ENCODE measurements at places on chromosomes 3 and 15.
A peak's percentile ranks its signal among the peaks of the same experiment; 100 is the strongest.

GRCh38 chr15:89367485-89368451, 33.1 kb upstream of the POLG start:
- no peak for DNase-seq

- DNase-seq = peak; percentile 95
These were observed 33.3 kb downstream of the TM4SF18 start for GRCh38 chr3:149299938-149300801.

DNA sequence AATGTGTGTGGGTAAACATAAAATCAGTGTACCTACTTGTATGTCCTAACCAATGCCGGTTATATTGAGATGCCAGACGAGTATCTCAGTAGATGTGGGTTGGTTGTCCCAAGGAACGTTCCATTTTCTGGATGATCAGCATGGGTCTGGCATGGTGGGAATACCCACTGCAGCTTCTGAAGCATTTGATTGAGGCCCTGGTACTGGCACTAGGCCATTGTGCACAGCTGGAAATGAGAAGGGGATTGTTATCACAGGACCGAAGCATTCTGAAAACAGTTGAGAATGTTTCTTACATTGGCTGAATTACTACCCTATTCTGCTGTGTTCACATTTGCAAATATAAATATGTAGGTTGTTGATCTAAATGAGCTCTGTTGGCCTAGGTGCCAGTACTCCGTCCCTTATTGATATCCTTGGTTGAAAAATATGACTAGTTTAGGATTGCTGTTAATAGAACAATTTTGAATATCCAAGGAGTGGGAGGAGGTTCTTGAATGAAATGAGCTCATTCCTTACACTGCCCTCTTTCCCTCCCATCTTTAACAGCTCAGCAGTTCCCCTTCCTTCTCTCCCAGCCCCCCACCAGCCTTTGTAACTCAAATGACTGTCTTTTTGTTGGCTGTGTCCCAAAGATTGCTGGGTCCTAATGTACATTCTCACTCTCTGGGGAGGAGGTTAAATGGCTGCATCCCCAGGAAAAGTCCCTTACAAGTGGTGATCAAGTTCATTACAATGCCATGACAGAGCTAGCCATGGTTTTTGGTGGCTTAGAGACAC, 293.3 kb upstream of the TPM1 start:
- peak; percentile 18 for DNase-seq

- peak; percentile 67 for DNase-seq
These were observed 121.6 kb downstream of the UBE2E2 start for GRCh38 chr3:23324745-23325144.

- DNase-seq = no peak
These were observed 67.0 kb downstream of the RAB11A start for GRCh38 chr15:65936282-65936681.

DNA sequence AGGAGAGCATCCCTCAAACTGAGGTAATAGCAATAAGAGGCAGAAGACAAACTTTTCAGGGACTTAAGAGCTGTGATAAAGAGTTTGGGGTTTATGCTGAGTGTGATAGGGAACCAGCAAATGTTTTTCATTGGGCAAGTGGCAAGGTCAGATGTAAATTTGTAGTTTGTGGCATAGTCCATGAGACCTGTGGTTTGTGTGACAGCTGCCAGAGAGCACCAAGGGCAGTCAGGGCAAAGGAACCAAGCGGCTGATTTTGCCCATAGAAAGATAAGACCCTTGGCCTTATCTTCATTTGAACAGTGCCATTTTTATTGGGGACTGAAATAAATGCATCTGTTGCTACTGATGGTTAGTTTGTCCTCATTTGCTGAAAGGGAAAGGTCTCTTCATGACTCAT, 220.3 kb downstream of the LRRN1 start:
- DNase-seq = no peak

DNA sequence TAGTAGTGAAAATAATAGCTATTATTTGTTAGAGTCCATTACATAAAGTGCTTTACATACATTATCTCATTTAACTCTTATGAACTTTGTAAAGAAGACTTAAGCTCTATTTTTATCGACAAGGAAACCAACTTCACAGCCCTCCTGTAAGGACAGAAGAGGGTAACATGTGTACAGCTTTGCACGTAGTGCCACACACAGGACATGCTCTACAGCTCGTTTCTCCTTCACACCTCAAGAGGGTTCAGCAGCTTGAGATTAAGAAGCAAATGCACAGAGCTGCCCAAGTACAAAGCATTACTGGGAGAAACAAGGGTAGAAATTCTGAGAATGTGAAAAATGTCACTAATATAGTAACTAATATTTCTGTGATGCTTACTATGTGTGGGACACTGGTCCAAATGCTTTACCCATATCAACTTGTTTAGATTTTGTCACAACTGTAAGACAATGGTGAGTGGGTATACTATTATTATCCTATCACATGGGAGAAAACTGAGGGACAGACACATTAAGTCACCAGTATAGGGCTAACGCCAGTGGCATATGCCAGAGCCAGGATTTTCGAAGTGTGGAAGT, 327.8 kb downstream of the CTNNB1 start:
- no peak for DNase-seq

GRCh38 chr3:46665763-46666452, 27.6 kb downstream of the ALS2CL start:
- no peak for DNase-seq

DNA sequence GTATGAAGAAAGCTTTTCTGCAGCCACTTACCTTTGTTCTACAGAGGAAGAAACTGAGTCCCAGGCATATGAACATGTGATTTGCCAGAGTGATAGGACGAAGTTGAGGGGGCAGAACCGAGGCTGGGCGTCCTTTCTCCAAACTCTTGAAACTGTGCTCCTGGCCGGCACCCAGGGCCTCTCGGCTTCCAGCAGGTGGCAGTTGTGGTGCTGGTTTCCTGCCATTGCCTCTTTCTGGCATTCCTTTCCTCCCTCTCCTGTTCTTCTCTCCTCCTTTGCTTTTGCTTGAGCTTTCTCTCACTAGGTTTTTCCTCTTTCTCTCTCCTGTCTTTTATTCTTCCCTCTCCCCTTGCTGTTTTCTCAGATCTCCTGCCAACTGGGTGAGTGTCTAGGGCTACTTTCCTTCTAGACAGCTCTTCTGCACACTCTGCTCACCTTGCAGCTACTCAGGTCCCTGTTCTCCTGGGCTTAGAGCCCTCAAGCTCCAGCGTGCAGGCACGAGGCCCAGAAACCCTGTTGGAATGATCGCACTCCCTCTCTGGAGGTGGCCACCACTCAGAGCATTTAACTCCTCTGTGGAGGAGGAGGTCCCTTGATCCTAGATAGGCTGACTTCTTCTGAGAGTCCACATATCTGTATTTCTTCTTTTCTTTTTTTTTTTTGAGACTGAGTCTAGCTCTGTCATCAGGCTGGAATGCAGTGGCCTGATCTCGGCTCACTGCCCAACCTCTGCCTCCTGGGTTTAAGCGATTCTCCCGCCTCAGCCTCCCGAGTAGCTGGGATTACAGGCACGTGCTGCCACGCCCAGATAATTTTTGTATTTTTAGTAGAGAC, 26.2 kb downstream of the TRAK1 start:
- peak; percentile 85 for DNase-seq

DNA sequence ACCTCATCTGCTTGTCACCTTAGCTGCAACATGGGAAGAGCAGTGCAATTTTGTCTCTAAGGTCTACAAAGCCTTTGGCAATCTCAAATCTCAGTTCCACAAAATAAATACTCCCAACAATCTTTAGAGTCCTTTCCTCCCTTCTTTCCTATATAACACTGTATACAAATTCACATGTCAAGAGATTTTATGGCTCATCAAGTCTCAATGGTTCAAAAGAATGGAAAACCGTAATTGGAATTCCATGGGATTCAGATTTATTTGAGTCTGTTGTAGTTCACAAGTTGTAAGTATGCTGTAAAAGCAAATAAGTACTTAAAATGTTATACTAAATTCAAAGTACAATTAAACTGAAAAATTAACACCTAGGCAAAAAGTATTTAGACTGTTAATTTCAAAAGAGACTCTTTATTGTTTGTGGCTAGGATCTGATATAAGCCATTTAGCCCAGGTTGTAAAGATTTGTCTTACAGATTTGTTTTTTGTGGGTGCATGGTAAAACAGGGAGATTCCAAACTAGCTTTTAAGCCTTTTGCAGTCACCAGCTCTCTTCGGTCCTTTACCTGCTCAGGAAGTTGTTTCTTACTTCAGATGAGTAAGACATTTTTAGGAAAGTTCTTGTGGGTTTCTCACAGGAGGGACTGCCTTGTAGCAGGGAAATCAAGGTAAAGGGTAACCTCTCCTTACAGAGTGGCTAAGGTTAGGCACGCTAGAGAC, 50.1 kb downstream of the CMSS1 start:
- no peak for DNase-seq

- DNase-seq = no peak
These were observed 163.5 kb downstream of the CNTN4 start for GRCh38 chr3:2262204-2262603.

- no peak for DNase-seq
These were observed 152.5 kb downstream of the MEX3B start for GRCh38 chr15:81893182-81893835.

- peak; percentile 91 for DNase-seq
These were observed 550.6 kb upstream of the NECTIN3 start for GRCh38 chr3:110521019-110521418.

DNA sequence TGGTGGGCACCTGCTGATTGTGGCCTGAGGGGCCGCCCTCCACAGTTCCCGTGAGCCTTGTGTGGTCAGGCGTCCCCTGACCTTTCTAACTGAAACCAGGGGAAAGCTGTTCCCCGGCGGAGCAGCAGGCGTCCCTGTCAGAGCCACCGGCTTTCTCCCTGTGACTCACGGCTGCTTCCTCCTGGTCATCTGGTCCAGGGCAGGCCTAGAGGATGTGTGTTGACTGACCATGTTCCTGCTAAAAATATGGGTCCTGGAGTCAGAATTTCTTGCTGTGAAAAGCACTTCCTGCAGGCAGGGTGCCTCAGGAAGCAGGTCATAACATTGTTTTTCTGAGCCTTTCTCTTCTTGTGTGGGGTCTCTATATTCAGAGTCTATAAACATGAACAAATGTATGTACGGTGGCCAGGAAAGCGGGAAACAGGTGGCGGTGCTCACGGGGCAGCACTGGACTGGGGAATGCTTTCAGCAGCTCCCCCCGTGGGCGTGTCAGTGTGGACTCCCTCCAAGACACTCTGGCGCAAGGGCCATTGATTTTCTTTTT, 38.4 kb upstream of the CGNL1 start:
- DNase-seq = peak; percentile 66

GRCh38 chr3:87305517-87305916, 29.1 kb upstream of the POU1F1 start:
- no peak for DNase-seq

DNA sequence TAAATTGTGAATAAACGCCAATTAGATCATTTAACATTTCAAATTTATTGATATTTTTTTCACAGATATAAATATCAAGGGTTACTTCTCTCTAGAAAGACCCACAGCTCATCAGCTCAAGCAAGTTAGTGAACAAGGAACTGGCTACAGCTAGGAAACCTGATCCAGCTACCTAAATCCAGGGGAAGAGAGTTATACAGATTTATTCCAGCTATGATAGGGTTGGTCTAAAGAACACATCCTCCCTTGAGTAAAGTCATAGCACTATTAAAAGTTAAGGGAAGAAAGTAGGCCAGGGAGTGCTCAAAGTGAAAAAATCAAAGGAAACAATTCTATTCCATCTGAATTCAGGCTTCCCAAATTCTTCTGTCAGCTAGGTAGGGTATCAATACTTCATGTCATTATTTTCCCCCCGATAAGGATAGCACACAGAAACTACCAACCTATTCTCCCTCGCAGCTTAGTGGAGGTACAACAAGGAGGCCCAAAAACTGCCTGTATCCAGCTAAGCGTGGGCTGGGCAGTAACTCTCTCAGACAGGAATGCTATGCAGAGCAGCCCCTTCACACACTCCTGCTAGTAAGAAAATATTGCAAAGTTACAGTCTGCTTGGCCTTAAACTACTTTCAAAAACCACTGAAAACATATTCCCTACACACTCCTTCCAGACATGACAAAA, 44.0 kb downstream of the DCUN1D1 start:
- DNase-seq = no peak

- DNase-seq = peak; percentile 65
These were observed at the start of gene ADAMTS7 for GRCh38 chr15:78811124-78811824. Gene ADAMTS7, minus strand, starts transcription at chr15:78811464. Its CDS starts 244 bp downstream, at chr15:78811220.

All from astrocyte of the spinal cord (primary cell).